ENCODE measurements at places on chromosomes 13 and 19.

GRCh38 chr19:46841458-46842083, 9.1 kb downstream of the AP2S1 start:
- no peak for DNase-seq

- no peak for DNase-seq
Measured at GRCh38 chr19:11421371-11422098, 2.4 kb upstream of the RGL3 start.

DNA sequence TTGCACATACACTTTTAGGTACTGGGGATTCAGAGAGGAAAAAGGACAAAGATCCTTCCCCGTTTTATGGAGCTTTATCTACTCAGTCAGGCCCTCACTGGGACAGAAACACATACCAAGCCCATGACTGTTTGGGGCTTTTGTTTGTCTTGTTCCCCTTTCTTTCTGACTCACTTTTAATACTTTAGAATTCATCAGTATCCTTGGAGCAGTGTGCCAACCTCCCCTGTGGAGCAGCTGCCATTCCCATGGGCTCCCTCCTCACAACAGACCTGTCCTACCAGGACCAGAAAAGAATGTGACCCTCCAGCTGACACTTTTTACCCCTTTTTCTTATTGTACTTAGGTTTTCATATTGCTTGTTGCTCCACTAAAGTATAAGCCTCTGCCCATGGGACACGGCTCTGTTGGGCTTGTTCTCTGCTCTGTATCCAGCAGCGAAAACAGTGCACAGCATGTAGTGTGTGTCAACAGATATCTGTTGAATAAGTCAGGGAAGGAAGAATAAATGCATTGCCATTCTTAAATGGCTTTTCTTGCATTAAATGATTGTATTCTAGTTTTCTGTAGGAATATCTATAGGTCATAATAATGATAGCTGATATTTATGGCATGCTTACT, 431.1 kb downstream of the EFNB2 start:
- DNase-seq = peak; percentile 42

DNA sequence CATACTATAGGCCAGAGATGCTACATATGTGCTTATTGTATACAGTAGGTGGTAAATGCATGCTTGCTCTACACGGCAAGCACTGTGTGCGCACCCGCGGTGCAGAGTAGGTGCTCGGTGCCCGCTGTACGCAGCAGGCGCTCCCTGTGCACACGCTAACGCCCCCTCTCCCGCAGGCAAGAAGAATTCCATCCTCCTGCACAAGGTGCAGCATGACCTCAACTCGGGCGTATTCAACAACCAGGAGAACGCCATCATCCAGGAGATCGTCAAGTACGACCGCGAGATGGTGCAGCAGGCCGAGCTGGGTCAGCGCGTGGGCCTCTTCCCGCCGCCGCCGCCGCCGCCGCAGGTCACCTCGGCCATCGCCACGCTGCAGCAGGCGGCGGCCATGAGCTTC, 17.7 kb downstream of the POLRMT start:
- no peak for DNase-seq

DNA sequence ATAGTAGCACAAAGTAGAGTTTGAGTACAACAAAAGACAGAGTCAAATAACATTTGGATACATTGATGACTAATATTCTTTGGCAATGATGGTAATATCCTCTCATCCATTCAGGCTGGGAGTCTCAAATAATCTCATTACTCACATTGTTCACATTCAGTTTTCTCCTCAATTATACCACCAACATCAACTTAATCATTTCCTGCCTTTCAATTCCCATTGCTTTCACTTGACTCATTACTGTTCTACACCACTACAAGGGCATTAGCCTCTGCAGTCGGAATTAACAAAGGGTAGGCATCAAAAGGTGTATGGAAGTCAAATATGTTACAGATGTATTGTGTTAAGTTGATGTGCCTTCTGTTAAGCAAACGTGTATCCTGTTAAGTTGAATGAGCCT, 518.4 kb upstream of the SLITRK1 start:
- no peak for DNase-seq

- no peak for DNase-seq
Measured at GRCh38 chr13:97278435-97279411, 56.6 kb downstream of the MBNL2 start.

DNA sequence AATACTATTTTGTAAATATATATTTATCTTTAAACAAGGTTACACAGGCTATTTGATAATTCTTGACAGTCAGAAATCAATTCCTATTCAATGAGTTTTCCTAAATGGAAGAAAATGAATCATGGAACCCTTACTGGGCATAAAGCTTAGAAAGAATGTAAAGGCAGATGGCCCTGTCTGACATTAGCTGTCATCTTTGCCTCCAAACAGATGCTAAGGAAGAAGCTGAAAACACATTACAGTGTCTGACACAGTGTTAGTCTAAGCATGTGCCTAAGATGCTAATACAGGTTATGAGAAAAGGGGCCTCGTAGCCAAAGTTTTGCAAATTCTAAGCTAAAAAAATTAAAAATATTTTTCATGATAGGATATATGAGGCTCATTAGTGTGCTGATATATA, 112.8 kb downstream of the ITGBL1 start:
- DNase-seq = no peak

DNA sequence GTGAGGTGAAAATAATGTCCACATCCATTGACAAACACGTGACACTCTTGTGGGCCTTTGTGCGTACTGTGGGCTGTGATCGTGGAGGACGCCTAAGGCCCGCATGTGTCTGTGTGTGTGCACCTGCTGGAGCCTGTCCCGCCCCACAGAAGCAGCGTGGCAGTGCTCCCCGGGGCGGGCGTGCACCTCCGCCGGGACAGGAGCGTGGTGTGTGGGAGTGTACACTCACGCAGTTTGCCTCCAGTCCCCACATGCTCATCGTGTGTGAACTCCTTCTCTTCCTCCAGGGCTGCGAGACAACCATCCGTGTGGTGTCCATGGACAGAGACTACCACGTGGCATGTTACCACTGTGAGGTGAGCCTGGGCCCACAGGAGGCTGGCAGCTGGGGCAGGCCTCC, 13.9 kb downstream of the WTIP start:
- no peak for DNase-seq

- no peak for DNase-seq
Measured at GRCh38 chr19:13840305-13841085, 36.4 kb upstream of the NANOS3 start.

- DNase-seq = no peak
Measured at GRCh38 chr13:74675182-74675581, 541.0 kb upstream of the KLF12 start.

- no peak for DNase-seq
Measured at GRCh38 chr13:99896369-99897075, 75.0 kb downstream of the ZIC5 start.

GRCh38 chr13:40780822-40781401, 8.5 kb upstream of the SLC25A15 start:
- DNase-seq = no peak

- DNase-seq = no peak
Measured at GRCh38 chr13:29324601-29325000, 270.9 kb downstream of the SLC7A1 start.

GRCh38 chr13:33111414-33112110, 95.3 kb downstream of the KL start:
- DNase-seq = no peak

DNA sequence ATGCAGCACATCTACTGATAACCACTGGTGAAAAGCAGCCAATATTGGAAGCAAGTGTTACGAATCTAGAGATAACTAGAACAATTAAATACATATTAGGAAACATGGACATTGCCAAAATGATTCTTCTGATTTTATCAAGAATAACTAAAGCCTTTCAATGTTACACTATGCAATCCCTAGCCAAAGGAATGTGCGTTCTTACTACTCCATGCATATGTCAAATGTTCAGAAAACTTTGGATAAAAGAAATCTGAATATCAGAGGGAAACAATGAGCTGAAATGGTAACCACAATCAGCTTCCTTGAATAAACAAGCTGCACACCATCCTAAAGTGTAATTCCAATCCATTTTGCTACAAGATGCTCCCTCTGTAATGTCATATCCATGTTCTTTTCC, 951 bp upstream of the POSTN start:
- DNase-seq = no peak

DNA sequence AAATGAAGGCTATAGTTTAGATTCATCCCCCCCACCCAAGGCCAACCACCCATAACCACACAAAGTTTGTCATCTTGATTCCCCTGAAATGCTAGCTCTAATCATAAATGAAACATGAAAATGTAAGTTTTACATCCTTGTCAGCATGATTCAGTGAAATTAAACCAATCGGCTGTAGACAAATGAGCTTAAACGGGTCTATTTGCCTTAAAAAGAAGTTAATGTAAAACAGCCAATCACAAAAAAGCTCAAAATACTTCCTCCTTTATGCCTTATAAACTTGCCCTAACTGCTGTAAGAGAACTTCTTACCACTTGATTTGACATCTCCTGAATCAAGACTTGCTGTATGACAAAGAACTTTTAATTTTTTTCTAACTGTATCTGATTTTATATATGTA, 34.5 kb upstream of the MRI1 start:
- no peak for DNase-seq

DNA sequence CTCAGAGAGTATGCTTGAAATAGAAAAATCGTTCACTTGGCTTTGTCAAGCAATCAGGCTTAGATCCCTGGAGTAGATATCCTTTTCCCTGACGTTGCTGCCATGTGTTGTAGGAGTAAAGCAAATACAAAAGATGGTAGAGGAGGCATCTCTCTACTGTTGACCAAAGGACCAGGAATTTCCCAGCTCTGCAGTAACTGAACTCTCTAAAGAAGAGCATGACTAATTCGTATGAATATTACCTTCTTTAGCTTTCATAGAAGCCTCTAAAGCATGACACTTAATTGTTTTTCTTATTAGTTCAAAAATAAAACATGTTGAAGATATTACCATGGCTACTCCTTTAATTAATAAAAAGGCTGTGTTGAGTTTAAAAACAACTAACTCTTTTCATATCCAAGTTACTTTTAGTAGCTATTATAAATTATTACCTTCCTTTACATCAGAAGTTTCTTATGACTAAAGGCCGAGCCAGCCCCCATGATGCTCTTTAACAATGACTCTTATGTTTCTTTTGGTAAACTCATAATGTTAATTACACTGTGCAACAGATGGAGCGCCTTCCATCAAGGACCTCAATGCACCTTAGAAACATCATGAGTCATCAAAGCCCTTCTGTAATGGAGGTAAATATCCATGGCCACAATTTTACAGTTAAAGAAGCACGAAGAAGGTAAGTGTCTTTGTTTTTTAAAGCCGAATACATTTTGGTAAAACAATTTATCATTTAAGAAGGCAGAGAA, 352.4 kb downstream of the KLF5 start:
- DNase-seq = no peak

- no peak for DNase-seq
Measured at GRCh38 chr19:15358918-15359317, 20.7 kb downstream of the AKAP8 start.

- no peak for DNase-seq
Measured at GRCh38 chr13:21719463-21719862, 48.6 kb downstream of the FGF9 start.

- DNase-seq = no peak
Measured at GRCh38 chr19:5466814-5467291, 11.6 kb downstream of the ZNRF4 start.

DNA sequence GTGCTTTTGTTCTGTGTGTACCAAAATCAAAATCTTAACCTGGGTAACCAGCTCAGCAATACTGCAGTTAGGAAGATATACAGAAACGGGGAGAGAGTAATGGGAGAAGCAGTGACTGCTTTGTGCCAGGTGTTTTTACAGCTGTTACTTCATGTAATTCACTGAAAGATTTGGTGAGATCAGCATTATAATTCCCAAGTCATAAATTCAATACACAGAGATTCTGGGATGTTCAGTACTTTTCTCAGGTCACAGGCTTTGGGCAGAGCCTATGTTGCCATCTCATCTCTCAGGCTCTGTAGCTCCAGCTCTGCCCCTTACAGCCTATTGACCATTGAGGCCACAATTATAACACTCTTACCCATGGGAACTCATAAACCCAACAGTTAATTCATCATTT, 138.5 kb downstream of the ZAR1L start:
- DNase-seq = no peak

GRCh38 chr13:23651887-23652286, 81.7 kb downstream of the TNFRSF19 start:
- DNase-seq = no peak

DNA sequence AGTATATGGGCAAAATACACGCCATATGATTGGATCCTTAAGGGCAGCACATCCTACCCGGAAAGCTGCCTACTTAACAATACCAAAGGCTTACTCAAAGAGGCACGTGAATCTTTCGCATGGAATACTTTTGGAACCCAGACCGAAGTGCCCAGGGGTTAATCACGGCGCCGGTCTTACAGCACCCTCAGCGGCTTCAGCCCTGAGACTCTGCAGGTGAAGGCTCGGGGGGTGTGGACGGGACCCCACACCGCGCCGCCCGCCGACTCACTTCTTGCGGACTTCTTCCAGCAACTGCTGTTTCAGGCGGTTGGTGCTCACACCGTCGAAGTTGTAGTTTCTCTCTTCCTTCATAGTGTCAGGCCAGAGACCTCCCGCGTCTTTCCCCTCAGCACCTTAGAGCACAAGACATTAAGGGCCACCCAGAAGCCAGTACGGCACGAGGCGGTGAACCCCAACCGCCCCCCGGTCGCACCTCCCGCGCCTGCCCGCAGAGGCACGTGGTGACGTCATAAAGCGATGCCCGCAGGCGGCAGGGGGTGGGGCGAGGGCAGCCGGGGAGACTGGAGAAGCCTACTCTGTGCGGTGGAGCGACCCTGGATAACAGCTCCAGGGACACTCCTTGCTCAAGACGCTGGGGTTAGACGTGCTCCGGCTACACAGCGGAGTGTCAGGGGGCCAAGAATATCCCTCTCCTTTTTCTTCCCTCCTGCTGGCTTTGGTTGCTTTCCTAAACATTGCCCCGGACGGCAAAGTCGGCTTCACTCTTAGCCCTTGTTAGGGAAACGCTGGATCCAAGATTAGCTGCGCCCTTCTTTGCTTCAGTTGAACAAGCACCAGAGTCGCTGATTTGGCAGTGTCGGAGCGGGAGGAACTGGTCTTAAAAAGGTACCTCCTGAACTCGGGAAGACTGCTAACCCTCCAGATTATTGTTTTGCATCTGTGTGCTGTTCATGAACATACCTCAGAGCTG, at the start of gene CCDC169:
CCDC169 (minus strand) TSS at position 449 of the 973 bp plus-strand sequence; CDS start at position 354, 95 bp downstream.
- peak; percentile 65 for DNase-seq

DNA sequence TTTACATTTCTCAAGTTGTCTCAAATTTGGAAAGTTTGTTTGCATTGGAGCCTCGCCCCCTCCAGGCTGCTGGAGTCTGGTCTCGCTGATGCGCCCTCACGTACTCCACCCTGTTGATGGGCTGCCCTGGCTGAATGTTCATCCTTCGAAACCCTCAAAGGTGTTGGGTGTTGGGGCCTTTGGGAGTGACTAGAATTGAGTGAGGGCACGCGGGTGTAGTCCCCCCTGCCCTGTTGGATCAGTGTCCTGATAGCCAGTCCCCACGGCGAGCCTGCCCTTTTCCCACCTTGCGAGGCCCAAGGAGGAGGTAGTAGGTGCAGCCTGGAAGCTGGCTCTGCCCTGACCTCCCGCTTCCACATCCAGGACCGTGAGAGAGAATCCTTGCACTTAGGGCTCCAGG, 14.8 kb downstream of the TFDP1 start:
- DNase-seq = no peak

- peak; percentile 2 for DNase-seq
Measured at GRCh38 chr13:54029226-54029625, 1000.6 kb downstream of the OLFM4 start.
